Coronary artery (tissue), 2 donors: ENCODE measurements at places on chromosomes 2 and 18.

DNA sequence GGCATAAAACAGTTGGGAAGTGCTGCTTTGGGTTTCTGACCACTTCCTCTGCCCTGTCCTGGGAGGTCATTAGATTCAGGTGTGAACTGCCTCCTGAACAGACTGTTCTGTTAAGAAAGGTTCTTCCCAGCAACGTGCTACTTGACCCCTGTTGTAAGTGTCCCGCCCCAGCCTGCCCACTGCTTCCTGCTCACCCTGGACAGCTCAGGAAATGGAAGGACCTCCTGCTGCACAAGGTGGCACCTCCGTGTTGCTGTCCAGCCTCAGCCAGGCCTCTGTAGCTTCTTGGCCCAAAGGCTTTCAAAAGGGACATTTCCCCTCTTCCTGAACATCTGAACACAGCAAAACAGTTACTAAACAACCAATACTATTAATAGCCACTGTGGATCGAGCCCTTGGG, 5.3 kb downstream of the TOGARAM2 start:
- no peak for DNase-seq

DNA sequence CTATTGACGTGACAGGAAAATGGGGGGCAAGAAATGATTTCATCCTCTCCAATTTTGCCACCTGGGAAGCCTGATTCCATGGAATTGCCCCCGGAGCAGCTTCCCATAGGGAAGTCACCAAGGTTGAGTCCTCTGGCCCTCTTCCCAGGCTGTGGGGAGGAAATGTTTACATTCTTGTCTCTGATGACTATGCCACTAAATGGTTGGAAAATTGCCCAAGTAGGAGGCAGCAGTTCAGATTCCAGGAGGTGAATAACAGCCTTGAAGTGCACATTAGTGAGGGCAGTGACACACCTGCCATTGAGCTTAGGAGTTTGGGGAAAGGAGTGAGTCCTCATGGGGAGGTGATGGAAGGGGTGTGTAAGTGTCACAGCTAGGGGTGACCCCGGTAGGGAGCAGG, 449.2 kb upstream of the DCC start:
- no peak for DNase-seq

- no peak for DNase-seq
Measured at GRCh38 chr2:194618432-194618831, 1038.6 kb upstream of the SLC39A10 start.

- no peak for DNase-seq
Measured at GRCh38 chr2:109239720-109240119, 110.7 kb downstream of the SH3RF3 start.

DNA sequence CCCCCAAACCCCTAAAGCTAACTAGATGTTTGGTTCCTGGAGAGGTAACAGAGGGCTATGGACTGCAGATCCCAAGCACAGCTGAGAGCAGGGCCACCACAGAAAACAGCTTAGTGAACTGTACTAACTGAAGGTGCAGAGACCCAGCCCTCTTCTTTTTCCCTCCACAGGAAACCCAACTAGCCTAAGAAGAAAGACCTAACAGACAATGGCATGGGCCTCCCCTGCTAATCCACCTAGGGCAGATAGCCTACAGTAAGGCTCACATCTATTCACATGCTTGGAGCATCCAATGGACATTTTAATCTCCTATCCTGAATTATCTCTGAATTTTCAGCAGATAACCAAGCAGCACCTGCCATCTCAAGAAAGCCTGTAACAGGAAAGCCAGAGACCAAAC, 8.8 kb upstream of the FECH start:
- no peak for DNase-seq

- no peak for DNase-seq
Measured at GRCh38 chr2:176879426-176879995, 333.1 kb upstream of the HNRNPA3 start.

- DNase-seq: no peak
Measured at GRCh38 chr18:46481847-46482245, 175.2 kb downstream of the LOXHD1 start.

GRCh38 chr2:57880967-57881366, 165.6 kb upstream of the VRK2 start:
- DNase-seq: no peak

GRCh38 chr18:45137087-45137419, 456.4 kb downstream of the SETBP1 start:
- no peak for DNase-seq

- DNase-seq: no peak
Measured at GRCh38 chr2:59655809-59656208, 897.6 kb downstream of the BCL11A start.

GRCh38 chr2:221549143-221549542, 23.0 kb downstream of the EPHA4 start:
- DNase-seq: no peak

- no peak for DNase-seq
Measured at GRCh38 chr18:40529478-40529877, 1425.6 kb upstream of the PIK3C3 start.

DNA sequence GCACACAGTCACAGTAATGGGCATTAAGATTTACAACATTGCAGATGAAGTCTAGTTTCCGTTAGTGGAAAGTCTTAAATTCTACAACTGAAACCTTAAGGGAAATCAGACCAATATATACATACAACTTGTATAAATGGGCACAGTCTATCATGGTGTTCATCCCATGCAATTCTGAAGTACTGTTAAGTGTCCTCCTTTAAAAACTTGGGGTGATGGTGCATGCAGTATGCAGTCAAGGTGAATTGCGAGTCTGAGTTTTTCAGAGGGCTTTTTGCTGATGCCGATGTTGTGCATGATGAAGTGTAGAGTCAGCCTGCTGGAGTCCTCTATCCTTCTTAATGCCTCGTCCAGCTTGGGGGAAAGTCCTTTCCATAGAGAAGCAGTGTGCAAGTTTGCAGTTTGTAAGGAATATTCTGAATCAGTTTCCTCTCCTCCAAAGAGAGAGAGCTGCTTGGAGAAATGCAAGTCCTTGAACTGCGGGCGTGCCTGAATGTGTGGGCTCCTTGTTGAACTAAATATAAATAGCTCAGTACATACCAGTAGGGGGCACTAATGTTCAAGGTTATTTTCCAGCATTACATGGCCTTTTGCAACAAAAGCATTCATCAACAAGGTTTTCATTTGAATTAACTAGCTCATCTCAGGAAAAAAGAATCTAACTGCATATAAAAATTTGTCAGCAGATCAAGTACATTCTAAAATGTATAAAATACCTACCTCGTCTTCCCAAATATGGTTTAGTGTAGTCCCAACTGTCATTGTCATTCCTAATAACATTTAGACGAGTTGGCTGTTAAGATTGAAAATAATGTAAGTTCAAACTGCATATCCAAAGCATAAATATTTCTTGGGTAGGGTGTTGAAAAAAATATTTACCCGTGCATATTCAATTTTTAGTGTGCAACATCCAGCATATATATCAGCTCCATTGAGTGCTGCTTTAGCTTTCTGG, 21.3 kb downstream of the HNRNPLL start:
- no peak for DNase-seq

DNA sequence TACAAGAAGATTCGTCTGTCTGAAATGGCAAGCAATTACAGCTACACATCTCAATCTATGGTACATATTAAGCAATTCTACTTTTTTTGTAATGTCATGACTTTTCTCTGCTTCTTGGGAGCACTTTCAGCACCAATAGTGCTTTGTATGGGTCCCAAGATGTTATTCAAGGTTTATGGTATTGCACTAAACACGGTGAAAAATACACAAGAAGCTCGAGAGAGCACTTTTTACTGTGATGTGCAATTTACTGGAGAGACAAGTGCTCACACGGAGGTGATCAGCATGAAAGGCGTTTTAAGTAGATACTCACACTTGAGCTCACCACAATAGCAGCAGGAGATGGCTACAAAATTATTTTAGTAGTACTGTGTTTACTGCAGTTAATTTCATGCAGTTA, 783.6 kb downstream of the CBLN2 start:
- no peak for DNase-seq

DNA sequence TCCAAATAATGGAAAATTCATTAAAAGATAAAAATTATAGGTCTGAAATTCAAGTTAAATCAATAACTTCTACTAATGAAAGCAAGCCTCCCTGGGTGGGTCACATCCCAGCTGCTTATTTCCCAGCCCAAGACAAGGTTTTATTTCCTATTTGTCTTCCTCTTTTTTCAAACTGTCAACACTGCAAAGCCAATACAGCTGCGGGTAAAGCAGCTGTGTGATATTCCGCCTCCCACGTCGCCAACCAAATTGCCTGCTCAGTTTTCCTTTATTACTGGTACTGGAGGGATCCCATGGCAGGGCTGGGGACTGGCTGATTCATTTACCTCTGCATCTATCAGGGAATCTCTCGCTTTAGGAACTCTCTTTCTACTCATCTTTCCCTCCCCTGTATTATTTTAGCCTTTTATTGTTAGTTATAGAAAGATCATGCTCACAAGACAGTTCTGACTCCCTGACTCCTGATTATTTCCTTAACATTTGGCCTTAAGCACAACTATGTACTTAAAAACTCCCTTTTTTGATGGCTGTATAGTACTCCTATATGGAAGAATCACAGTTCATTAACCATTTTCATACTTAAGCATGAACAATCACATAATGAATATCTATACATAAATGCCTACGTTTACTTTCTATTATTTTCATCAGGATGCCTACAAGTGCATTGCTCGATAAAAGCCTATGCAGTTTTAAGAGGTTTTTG, 253.1 kb downstream of the CDCA7 start:
- DNase-seq: no peak

DNA sequence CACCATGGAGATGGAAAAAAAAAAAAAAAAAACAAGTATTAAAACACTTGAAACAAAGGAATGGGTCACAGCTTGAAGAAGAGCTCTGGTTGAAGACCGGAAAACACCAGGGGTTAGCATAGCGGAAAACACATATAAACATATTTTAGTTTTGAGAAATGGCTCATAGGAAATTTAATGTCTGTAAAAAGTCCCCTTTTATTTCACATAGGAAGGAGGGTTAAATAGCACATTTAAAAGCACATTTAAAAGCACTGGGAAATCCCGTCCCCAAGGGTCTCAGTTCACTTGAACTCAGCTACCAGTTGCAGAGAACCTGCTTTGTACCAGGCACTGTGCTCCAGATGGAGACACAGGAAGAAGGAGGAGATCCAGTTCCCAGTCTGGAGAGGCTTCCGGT, 65.5 kb downstream of the KCNE4 start:
- DNase-seq: no peak

DNA sequence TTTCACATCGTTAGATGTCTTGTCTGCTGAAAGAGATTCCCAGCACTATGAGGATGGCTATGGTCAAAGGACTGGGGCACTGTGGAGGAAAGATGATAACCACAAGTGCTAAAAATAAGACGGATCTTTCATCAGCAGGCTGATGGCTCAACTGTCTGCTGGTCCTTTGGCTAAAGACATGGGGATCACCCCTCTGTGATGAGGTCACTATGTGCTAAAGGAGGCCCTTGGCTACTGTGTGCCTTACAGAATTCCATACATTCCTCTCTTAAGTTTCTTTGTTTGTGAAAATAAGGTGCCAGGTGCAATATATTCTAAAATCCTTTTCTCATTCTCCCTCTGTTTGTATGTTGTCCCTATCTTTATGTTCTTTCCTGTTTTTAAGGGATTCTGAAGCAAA, 39.7 kb upstream of the LYPD6 start:
- DNase-seq: no peak

- DNase-seq: peak; percentile 84
Measured at GRCh38 chr18:13530879-13531387, 195.4 kb downstream of the FAM210A start.

GRCh38 chr2:204205538-204205937, 269.0 kb downstream of the ICOS start:
- no peak for DNase-seq

DNA sequence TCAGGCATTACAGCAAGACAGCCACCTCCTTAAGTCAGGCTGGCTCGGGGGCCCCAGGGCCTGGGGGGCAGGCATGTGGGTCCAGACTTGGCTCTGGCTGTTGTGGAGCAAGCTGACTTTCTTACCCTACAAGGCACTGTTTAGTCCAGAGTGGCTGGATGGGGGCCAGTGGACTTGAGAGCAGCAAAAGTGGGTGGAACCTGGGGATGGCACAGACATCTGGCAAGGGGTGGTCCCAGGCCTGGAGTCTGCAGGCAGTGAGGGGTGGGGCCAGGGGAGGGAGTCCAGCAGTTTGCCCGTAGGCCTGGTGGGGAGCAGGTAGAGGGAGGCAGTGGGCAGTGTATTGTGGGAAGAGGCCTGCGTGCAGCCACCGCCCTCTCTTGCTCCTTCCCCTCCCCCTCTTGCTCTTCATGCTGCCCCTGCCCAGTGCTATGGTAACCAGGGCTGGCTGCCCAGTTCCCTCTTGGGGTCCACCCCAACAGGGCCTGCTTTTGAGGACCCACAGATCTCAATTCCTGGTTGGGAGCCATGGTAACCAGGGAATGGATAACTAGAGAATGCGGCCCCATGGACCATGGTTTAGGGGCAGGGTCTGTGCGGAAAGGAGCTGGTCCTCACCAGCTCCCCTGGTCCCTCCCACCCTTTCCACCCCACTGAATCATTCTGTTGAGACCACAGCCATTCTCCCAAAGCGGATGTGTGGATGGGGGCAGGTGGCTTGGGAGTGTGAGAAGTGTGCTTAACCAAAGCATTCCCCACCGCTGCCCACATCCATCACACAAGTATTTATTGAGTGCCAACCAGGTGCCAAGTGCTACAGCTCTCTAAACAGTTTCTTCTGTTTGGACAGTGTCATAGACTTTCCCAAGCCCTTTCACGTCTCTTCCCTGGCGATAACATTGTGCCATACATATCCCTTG, 19.3 kb downstream of the SPEG start:
- DNase-seq: peak; percentile 98

DNA sequence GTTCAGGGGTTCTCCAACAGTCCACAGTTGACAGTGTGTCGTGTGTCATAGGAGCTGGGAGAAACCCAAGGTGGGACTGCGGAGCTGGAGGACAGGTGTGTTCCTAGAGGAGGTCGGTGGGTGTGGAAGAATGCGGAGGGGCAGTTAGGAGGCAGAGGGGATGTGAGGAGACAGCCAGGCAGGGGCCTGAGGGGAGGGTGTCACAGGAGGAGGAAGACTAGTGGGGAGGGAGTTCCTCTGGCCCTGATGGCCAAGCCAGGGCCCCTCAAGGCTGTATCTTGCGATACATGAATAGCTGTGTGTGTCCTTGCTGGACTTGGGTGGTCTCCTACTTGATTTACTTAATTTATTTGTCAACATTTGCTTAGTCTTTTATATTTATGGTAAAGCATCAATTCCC, 519.6 kb upstream of the HS6ST1 start:
- no peak for DNase-seq

DNA sequence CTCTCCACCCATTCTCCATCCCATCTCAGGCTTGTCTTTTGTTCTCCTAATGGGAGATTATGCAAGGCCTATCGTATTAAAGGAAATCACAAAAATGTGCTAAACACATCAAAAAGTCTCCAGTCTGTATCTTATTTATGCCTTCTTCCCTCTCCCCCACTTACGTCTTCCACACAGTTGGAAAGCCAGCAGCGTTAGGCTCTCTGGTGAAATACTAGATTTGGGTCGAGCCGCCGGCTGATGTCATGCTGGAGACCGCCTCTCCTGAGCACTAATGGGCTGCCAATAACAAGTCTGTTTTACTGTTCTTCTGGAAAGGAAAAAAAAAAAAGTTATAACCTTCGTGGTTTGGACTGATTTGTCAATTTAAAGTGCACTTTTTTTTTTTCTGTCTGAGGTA, 182.7 kb upstream of the SIX2 start:
- DNase-seq: no peak

GRCh38 chr18:7174344-7175095, 56.4 kb upstream of the LRRC30 start:
- no peak for DNase-seq

- DNase-seq: peak; percentile 80
Measured at GRCh38 chr2:237512774-237513466, 25.9 kb downstream of the MLPH start.

GRCh38 chr2:176174382-176174823, 14.1 kb upstream of the HOXD1 start:
- DNase-seq: no peak

- DNase-seq: no peak
Measured at GRCh38 chr2:155546721-155547555, 785.6 kb downstream of the NR4A2 start.
